ENCODE measurements at places on chromosomes 4 and X.

DNA sequence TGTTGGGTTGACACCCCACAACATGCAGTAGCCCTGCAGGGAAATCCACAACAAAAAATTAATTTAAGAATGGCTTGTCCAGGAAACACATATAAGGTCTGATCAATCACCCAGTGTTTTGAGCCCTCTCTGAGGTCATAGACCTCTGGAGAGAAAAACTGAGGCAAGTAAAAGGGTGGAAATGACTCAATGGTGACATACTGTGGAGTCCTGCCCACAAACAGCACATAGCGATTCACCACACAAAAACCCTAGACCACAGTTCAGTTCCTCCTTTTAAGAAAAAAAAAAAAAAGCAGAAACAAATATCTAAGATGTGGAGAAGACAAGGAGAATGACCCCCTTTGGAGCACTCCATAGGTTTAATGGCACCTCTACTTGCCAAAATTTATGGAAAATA lies 2691.0 kb downstream of the PCDH7 start:
- no peak for DNase-seq

GRCh38 chr4:72286185-72286584 lies 254.4 kb downstream of the NPFFR2 start:
- no peak for DNase-seq

GRCh38 chrX:40683245-40683644 lies 35.9 kb upstream of the CXorf38 start:
- no peak for DNase-seq

- no peak for DNase-seq
Observed at GRCh38 chr4:174122705-174123104, 160.8 kb downstream of the FBXO8 start.

- no peak for DNase-seq
Observed at GRCh38 chr4:88731381-88731780, 33.8 kb upstream of the NAP1L5 start.

DNA sequence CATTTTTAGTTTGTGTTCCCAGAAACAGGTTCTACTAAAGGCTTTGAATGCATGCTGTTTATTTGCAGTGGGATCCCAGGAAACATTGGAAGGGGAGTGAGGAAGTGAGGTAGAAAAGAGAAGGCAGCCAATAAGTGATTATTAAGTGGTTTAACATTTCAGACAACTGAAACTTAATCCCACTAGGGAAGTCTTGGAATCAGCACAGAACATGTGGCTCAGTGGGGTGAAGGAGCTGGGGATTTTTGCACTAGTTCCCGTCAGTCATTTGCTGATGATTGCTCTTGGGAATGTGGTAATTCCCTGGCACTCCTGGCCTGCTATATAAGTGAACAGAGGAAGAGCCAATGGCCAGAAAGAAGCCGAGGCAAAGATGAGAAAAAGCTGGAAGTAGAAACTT lies 1053.0 kb upstream of the IGFBP7 start:
- no peak for DNase-seq

DNA sequence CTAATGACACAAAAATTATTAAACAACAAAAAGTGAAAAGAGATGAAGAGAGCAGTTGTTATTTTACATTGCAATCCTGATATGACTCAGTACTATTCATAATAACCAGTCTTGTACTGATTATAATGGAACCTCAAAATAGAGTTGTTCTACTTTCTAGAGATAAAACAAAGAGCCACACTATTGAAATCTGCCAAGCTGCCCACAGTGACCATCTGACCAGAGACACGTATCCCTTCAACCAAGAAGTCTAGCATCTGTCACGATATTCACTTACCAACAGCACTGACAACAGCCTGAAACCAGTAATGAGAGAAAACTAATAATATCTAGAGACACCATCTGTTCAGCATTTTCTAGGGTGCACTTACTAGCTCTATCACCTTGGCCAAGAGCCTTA lies 466.7 kb downstream of the NKX6-1 start:
- DNase-seq, result no peak

DNA sequence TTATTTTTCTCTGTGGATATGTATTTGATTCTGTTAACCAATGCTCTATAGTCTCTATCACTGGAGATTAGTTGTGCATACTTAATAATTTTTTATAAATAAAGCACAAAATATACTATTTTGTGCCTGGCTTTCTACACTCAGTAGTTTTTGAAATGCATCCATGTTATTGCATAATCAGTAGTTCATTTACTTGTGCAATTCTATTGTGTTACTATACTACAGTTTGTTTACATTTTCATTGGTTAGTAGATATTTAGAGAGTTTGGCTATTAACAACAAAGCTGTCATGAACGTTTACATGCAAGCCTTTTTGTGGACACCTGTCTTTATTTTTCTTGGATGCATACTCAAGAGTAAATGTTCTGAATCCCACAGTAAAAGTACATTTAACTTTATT lies 265.0 kb upstream of the FAT4 start:
- DNase-seq, result no peak

DNA sequence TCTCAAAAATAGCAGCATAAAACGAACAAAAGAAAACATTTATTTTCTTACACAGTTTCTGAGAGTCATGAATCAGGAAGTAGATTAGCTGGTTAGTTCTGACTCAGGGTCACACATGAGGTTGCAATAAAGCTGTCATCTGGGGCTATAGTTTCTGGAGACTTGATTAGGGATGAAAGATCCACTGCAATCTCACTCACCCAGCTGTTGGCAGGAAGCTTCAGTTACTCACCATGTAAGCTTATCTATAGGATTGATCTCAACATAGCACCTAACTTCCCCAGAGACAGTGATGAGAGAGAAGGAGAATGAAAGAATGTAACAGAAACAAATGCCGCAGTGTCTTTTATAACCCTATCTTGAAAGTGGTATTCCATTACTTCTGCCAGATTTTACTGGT lies 435.5 kb downstream of the GABRG1 start:
- DNase-seq, result no peak

GRCh38 chr4:99649778-99650177 lies 7.8 kb downstream of the C4orf54 start:
- DNase-seq, result no peak

DNA sequence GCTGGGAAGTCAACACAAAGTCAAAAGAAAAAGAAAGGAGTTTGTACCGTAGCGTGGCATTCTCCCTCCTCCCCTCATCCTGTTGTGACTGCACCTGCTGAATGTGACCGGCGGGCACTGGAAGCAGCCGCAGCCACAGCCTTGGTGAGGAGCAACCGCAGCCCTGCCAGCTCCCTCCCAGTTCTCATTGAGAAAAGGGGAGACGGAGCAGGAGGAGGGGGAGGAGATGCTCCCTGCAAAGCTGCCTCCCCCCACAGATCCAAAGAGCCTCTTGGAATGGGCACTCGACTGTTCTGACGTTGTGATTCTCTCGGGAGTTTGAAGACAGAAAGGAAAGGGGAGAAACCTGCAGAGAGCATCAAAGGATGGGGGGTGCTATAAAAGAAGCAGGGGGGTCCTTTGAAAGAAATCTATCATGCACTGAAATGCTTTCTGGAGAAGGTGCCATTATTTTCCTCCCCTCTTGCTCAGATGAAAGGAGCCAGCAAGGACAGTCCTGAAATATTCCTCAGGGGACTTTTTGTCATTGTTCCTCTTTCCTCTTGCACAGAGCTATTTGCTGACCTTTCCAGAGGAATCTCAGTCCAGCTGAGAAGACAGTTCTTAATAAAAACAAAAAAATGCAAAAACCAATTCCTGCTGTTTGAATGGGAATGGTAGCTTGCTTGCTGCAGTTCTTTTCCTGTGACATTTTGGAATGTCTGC lies 429.7 kb downstream of the MAPK10 start:
- peak; percentile 43 for DNase-seq

- DNase-seq, result no peak
Observed at GRCh38 chr4:100042711-100043110, 92.6 kb upstream of the H2AZ1 start.

DNA sequence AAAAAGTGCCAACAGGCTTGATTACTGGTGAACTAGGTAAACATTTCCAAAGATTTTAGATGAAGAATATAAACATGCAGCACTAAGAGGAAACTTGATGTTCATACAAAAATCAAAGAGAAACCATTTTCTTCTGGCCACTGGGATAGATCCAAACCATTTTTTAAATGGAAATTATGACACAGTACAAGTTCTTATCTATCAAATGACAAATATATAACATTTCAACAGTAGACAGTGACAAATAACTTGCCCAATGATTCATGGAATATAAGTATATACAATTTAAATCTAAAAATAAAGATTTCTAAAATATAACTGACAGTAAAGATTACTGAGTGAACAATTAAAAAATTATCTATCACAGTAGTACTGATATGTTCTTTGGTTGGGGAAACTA lies 151.1 kb downstream of the CDS1 start:
- no peak for DNase-seq

DNA sequence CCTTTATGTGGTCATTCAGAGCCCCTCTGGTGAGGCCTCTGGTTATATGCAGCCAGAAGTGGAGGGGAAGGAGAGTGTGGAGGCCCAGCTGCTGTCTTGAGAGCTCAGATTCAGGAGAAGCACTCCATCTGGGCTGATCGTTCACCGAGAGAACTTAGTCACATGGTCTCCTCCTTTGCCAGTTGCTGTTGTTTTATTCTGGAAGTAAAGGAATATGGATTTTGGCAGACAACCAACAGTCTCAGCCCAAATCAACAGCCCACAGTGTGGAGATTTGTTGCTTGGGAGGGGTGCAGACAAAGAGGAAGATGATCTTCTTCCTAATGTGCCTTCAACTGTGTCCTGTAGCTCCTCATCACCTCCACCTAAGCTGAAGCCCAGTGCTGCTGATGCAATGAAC lies 355.4 kb downstream of the ANK2 start:
- DNase-seq, result no peak

GRCh38 chrX:2388669-2389068 lies 112.1 kb downstream of the DHRSX start:
- no peak for DNase-seq

Measured in NCI-H2107 (cell line).